ENCODE measurements at places on chromosomes 16 and 17. TPM values are rescaled to one million over a fixed set of nuclear protein-coding genes. Genes with fewer than 3 reads are reported as not detected.

Gene CCDC154
- total RNA-seq, result 0.09 TPM

Gene KRT28
- total RNA-seq, result not detected

Gene NACA2
- total RNA-seq, result not detected

Gene GPT2
- 8.2 TPM for total RNA-seq

Gene CHD9NB
- total RNA-seq, result 1.9 TPM

Gene SLC6A2
- total RNA-seq, result not detected

Gene SMTNL2
- under 0.01 TPM for total RNA-seq

Gene CREBBP
- total RNA-seq, result 21.4 TPM

Gene SMIM5
- 0.09 TPM for total RNA-seq

Gene PRSS22
- total RNA-seq, result not detected

Gene CCR7
- 0.33 TPM for total RNA-seq

Gene KCNH6
- 0.05 TPM for total RNA-seq

Gene ERAL1
- 49.1 TPM for total RNA-seq

Gene AGRP
- total RNA-seq, result not detected

Gene KRTAP2-3
- not detected for total RNA-seq

Gene ZP2
- total RNA-seq, result 0.23 TPM

Gene ESRP2
- total RNA-seq, result 4.1 TPM

Gene ZG16
- not detected for total RNA-seq

Gene PMM2
- total RNA-seq, result 26.2 TPM

Gene TBKBP1
- total RNA-seq, result 20.2 TPM

Gene FBXO39
- total RNA-seq, result 3.7 TPM

Gene SNX20
- 0.70 TPM for total RNA-seq

Gene KCNG4
- not detected for total RNA-seq

Gene BCO1
- not detected for total RNA-seq

Gene LDHD
- 1.7 TPM for total RNA-seq

Gene TAT
- total RNA-seq, result not detected

Gene DNAJC7
- total RNA-seq, result 68.2 TPM

Gene ADAM11
- total RNA-seq, result under 0.01 TPM

Gene MPV17L
- total RNA-seq, result 0.19 TPM

Gene TOM1L1
- total RNA-seq, result 0.70 TPM

Gene PRRT2
- total RNA-seq, result not detected

Gene MPO
- total RNA-seq, result not detected

Gene PRSS36
- total RNA-seq, result 0.51 TPM

Gene HAS3
- 4.5 TPM for total RNA-seq

Gene CCDC57
- total RNA-seq, result 9.4 TPM

Gene MEIOC
- under 0.01 TPM for total RNA-seq

Gene BICDL2
- total RNA-seq, result not detected

Gene ZNF469
- total RNA-seq, result 1.0 TPM

Gene CD300LG
- 0.34 TPM for total RNA-seq

Gene SLC16A11
- total RNA-seq, result 1.1 TPM

Gene TMEM220
- total RNA-seq, result 1.5 TPM

Gene CACNA1H
- total RNA-seq, result 0.05 TPM

Gene SLC38A10
- 101 TPM for total RNA-seq

Gene LGALS9B
- not detected for total RNA-seq

Gene MT3
- total RNA-seq, result not detected

Gene SLC46A1
- 1.9 TPM for total RNA-seq

Gene CES5A
- not detected for total RNA-seq

Gene GPS1
- 84.2 TPM for total RNA-seq

Gene PABPN1L
- not detected for total RNA-seq

Gene TNK1
- total RNA-seq, result 3.6 TPM

Gene SLC22A31
- total RNA-seq, result not detected

Gene CANT1
- 97.3 TPM for total RNA-seq

Gene ASIC2
- 0.17 TPM for total RNA-seq

Gene RAB26
- total RNA-seq, result 0.84 TPM

Measured in dermis blood vessel endothelial cell (primary cell).